ENCODE measurements at places on chromosomes 11 and 22.
A peak's percentile ranks its signal among the peaks of the same experiment; 100 is the strongest.

DNA sequence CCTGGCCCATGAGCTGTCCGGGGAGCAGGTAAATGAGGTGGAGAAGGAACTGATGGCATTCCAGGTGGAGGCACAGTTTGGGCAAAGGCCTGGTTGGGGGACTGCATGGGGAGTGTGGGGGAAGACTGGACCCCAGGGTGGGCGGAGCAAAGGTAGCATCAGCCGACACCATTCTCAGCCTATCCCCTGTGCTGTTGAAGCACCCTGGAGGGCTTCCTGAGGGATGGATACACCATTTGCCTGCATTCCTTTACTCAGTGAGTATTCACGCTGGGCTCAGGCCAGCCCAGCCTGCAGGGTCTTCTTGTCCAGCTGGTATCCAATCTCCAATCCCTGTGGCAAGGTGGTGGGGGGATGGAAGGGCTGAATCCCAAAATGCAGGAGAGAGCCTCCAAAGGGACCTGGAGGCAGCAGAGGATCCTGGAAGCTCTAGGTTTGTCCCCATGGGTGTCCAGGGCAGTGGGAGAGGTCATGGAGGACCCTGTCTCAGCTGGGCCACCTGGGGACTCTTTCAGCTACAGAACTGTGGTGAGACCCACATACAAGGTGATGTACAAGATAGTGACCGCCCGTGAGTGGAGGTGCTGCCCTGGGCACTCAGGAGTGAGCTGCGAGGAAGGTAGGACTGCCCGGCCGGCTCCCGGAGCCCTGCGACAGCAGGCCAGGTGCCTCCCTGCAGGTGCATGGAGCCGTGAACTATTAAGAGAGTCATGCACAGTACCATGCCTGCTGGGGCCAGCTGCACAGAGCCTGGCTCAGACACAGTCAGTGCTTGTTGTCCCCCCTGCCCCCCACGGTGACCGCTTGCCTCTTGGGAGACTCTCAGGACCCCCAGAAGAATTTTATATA is 9.5 kb downstream of the EMID1 start:
- no peak for DNase-seq

GRCh38 chr11:27409049-27409448 is 46.0 kb upstream of the CCDC34 start:
- DNase-seq, result no peak

- DNase-seq, result no peak
Observed at GRCh38 chr11:33920838-33921613, 29.1 kb upstream of the LMO2 start.

- no peak for DNase-seq
Observed at GRCh38 chr11:8597182-8597581, 3.2 kb upstream of the STK33 start.

- peak; percentile 17 for DNase-seq
Observed at GRCh38 chr11:133927690-133928627, 28.8 kb downstream of the IGSF9B start.

DNA sequence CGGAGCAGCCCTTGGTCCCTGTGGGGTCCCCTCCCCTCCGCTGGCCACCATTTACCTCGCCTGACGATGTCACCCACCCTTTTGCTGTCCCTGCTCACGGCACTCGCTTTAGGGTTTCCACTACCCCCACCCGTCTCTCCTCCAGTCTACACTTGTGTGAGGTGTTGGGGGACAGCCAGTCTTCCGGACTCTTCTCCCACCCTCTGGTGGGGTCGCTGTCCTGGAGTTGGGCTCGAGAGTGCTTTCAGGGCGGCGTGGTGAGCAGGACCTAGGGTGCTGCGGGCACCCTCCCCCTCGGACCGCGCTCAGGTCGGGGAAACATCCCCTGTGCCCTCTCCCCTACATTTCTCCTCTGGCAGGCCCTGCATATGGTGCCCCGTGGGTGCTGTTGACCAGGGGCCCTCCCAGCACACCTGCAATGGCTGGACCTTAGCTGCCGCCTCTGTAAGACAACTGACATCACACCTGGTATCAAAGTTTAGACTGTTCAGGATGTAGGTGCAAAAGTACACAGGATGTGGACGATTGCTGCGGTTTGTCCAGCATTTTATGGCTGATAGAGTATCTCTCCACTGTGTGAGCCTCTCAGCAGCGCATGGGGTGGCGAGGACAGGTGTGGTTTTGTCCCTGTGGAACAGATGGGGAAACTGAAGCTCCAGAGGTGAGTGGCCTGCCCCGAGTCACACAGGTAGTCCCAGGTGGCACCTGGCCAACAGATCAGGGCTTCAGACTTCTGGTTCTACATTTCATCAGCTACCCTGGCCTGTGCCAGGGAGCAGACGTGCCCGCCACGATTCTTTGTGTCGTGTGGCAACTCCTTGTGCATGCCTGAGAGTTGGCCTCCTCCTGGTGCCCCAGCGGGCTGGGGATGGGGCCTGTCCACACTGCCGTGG is 1.2 kb downstream of the GRK2 start:
- no peak for DNase-seq

- DNase-seq, result peak; percentile 8
Observed at GRCh38 chr22:23240639-23241389, 60.5 kb downstream of the BCR start.

- DNase-seq, result no peak
Observed at GRCh38 chr11:79082280-79082679, 358.6 kb downstream of the TENM4 start.

GRCh38 chr22:32494971-32495370 is 20.4 kb downstream of the FBXO7 start:
- no peak for DNase-seq

- no peak for DNase-seq
Observed at GRCh38 chr11:113332023-113332422, 17.6 kb downstream of the TTC12 start.

- no peak for DNase-seq
Observed at GRCh38 chr11:82903843-82904586, 2.5 kb downstream of the DDIAS start.

Data from SW 1271 (cell line).